ENCODE measurements at places on chromosomes 3 and 15.

DNA sequence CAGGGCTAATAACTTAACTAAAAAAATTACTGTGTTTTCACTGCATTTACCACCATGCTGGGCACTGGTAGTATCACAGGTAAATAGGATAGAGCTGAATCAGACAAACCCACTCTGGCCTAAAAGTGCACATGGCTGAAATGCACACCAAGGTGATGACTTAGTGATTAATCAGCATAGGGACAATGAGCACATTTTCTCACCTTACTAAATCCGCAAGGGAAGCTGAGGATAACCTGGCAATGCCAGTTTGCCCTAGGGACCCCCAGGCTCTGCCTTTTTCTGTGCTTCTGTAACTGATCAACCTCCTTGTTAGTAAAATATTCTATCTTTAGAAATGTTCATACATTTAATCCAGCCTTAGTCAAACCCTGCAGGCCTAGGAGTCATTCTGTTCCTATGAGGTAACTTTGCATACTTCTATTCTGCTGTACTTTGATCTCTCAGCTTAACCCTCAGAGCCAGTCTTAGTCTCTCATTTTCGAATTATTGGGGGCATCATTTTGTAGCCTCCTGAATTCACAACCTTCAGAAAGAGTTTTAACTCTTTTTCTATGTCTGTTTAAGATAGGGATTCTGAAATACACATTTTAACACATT lies 562.9 kb upstream of the KCNMB2 start:
- DNase-seq, result no peak

DNA sequence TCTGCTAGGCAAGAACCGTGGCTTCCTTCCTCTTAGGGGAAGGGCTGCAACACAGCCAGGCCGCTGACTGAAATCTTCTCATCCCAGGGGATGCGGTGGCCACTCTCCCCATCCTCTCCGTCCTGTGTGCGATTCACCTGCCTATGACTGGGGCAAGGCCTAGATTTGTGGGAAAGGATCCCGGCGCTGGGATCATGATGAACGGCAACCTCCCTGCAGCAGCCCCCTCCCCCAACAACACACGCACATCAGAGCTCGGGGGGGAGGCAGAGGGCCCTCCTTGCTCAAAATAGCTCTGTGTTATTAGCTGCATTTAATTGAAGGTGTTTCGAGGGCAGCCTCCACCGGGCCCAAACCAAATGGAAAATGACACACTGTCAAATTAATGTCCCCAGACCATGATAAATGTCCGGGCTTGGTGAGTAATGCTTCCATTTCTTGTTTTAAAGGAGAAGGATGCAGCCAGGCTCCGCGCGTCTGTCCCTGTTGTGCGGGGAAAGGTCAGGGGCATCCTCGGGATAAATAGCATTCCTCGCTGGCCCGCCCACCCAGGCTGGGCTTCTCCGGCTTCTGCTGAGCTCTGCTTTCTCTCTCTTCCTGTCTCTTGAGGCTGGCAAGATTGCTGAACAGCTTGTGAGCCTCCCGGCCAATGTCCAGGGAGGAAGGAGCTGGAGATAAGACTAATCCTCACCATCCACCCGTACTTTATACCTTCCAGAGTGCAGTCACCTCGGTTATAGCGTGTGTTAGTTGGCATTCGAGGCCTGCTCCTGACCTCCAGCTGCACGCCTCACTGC lies 56.4 kb upstream of the TLE3 start:
- peak; percentile 55 for DNase-seq

GRCh38 chr15:26066896-26067295 lies 203.8 kb upstream of the ATP10A start:
- no peak for DNase-seq

- DNase-seq, result no peak
Measured at GRCh38 chr15:41494922-41495735, 1.5 kb downstream of the ITPKA start.

GRCh38 chr3:193906849-193907410 lies 229.0 kb upstream of the HES1 start:
- DNase-seq, result no peak

GRCh38 chr15:63938486-63939061 lies 104.8 kb upstream of the HERC1 start:
- no peak for DNase-seq

DNA sequence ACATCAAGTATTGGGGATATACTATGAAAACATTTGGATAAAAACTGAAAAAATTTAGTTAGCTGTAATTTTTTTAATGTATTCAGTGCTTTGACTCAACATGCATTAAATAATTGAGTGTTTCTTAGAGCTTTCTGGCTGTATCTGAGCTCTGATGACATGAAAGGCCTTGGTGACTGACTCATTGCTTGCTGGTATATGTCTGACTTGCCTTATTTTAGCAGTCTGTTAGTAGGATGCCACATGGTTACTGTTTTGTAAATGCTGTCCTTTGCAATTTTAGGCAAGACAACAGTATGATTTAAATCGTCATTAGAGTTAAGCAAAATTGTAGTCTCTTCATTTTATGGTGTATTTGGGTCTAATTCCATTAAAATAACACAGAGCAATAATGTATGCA lies 199.2 kb downstream of the GHSR start:
- DNase-seq, result no peak

GRCh38 chr3:160911411-160911810 lies 155.4 kb downstream of the PPM1L start:
- DNase-seq, result no peak

DNA sequence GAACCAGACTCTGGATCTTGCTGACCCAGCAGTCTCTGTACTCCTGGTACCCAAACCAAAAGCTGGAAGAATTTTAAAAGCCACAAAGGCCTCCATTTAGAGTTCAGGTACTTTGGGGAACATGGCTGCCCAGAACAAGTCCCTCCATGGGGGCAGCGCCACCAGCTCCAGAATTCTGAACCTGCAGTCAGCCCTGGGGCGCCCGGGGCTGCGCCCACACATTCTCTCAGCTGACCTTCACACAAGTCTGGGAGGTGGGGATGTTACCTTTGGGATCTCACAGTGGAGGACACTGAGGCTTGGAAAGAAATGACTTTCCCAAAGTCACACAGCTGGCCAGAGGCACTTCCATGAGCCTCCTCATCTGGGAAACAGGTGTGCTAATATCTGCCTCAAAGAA lies 154.8 kb downstream of the RAB11A start:
- no peak for DNase-seq

DNA sequence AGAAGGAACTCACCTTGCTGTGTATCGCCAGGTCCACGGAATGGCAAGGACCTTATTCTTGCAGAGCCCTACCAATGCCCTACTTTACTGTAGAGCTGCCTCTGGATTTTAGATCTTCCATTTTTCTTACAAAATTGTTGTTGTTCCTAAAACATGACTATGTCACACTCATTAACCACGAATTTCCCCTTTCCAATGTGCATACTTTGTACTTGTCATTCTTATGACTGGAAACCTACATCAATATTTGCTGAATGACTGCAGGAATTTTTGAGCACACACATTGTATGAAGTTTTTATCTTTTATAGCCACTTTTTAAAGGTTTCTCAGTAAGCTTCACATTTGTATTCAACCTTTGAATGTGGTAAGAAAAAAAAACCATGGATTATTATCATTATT lies 35.9 kb upstream of the CMSS1 start:
- DNase-seq, result no peak

- DNase-seq, result no peak
Measured at GRCh38 chr15:62089616-62090015, 22.8 kb downstream of the C2CD4A start.

- DNase-seq, result no peak
Measured at GRCh38 chr3:165159760-165160421, 36.3 kb downstream of the SLITRK3 start.

DNA sequence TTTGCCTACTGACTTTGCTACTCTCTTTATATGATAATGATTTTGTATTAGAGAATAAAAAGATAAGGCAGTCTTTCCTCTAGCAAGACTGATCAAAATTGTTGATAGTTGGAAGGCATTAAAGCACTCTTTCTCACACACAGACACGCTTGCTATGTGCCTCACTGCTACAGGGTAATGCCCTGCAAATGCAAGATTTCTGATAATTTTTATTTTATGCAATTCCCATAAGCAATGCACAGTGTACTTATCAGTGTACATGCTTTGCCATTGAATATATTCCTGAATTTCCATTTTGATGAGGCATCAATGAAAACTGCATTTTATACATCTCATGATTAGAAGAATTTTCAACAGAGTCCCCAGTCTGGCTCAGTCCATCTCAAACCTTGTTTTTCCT lies 263.2 kb downstream of the CHST2 start:
- no peak for DNase-seq

GRCh38 chr3:120203016-120203415 lies 82.0 kb downstream of the GPR156 start:
- DNase-seq, result peak; percentile 97

GRCh38 chr15:42163947-42164550 lies 7.6 kb upstream of the PLA2G4F start:
- DNase-seq, result no peak

DNA sequence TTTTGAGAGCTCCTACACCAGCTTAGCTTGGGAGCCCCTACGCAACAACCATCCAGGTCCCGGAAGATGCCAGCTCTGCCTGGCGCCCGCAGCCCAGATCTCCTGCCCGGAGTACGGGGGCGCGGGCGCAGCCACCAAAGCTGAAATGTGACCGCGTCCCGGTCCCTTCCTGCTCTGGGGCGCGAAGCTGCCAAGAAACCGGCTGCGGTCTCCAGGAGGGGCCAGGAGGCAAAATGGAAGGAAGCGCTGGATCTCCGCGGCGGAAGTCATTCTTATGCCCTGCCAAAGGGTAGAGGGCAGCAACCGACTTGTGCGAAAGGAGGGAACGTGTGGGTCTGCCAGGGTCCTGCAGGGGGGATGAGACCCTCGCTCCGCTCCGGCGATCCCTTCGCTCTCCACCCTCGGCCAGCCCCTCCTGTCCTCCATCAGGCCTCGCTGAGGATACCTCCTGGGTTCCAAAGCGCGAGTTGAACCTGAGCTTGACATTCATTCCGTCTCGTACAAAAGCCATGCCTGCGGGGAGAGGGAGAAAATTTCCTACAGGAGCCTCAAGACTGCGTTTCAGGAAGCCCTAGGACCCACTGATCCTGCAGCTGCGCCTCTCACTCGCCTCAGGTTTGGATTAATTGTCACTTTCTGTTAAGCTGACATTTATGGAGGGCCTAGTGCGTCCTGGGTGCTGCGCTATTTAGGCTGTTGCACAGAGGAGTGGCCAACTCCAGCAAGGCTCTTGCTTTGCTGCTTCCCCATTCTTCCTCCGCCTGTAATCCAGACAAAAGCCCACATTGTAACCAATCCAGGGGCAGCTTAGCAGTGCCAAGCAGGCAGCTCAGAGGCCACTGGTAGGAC lies 98.3 kb upstream of the VGLL3 start:
- DNase-seq, result peak; percentile 49

DNA sequence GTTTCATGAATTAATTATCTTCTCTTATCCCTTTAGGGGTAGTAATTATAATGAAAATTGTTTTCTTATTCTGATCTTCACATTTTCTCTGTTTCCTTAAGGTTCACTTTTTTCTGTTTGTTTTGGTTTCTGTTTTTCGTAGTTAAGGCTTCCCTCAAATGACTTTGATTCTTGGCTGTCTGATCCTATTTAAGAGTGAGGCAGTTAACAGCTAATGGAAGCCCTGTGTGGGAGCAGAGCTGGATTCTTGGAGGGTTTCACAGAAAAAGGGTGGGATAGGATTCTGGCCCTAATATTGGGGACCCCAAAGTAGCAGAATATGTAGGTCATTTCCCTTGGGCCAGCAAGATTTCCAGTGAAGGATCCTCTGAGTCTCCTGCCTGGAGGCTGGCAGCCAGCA lies 6.8 kb upstream of the AMOTL2 start:
- DNase-seq, result no peak

GRCh38 chr3:27657404-27657803 lies 64.7 kb downstream of the EOMES start:
- DNase-seq, result no peak

GRCh38 chr15:48062148-48062872 lies 58.5 kb upstream of the SLC24A5 start:
- no peak for DNase-seq

- no peak for DNase-seq
Measured at GRCh38 chr3:127423856-127424765, 136.3 kb upstream of the PRR20G start.

GRCh38 chr3:100053951-100054620 lies 60.2 kb downstream of the FILIP1L start:
- DNase-seq, result no peak

GRCh38 chr3:94779699-94780098 lies 716.8 kb downstream of the NSUN3 start:
- DNase-seq, result no peak

DNA sequence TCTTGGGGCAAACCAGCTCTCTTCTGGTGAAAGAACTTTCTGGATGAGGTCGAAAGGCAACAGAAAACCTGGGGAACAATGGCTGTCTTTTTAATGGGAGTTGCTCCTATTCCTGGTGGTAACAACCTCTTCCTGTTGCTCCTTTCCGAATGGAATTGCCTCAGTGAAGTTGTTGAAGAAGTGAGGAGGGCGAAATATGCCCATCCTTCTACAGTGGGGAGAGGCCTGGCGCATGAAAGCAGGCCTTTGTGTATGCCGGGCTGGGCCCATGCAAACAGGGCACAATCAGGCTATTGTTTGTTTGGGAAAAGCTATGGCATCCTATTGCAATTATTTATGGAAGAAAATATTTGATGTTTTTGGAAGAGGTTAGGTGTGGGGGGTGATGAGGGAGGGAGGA lies 166.9 kb downstream of the IGF1R start:
- DNase-seq, result no peak

DNA sequence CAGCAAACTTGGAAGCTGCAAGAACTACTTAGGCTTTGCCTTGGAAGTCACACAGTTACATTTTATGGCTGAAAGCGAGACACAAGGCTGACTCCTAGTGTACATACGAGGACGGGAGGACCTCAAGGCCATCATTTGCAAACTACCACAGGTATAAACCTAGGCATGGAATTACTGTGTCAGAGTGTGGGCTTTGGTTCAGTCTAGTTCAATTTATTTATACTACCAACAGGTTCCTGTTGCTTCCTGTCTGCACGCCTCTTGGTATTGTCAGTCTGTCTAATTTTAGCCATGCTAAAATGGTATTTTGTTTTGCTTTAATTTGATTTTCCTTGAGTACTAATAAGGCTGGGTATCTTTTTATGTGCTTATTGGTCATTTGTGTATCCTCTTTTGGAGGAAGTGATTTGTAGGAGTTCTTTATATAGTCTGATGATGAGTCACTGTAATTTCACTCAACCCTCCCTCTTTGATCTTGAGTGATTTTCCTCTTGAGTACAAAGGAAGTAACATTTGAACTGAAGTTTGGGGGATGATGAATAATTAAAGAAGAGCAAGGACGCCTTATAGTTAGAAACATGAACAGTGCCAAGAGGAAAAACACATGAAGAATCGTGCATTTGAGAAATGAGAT lies 8.2 kb downstream of the ANKRD34C start:
- no peak for DNase-seq

GRCh38 chr3:150783316-150783715 lies 20.3 kb upstream of the SIAH2 start:
- DNase-seq, result no peak

DNA sequence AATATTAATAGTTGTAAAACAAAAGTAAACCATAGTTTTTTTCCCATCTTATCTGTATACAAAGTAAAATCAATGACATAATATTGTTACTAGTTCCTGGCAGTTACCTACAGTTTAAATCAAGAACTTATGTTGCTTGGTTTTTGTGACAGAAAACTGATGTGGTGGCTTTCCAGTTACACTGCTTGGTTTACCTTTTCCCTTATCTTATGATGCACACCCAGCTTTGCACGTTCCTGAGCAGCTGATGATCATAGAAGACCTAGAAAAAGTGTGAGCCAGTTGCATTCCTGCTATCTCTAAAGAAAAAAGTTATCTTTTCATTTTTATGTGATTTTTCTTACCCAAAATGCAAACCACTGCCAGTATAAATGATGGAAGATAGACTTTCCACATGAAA lies 36.4 kb upstream of the LAMP3 start:
- no peak for DNase-seq

- DNase-seq, result no peak
Measured at GRCh38 chr15:48595981-48596380, 49.5 kb downstream of the FBN1 start.
